ENCODE measurements at places on chromosomes 2 and 18.

GRCh38 chr18:70116949-70117348 is 88.5 kb downstream of the RTTN start:
- no peak for DNase-seq

DNA sequence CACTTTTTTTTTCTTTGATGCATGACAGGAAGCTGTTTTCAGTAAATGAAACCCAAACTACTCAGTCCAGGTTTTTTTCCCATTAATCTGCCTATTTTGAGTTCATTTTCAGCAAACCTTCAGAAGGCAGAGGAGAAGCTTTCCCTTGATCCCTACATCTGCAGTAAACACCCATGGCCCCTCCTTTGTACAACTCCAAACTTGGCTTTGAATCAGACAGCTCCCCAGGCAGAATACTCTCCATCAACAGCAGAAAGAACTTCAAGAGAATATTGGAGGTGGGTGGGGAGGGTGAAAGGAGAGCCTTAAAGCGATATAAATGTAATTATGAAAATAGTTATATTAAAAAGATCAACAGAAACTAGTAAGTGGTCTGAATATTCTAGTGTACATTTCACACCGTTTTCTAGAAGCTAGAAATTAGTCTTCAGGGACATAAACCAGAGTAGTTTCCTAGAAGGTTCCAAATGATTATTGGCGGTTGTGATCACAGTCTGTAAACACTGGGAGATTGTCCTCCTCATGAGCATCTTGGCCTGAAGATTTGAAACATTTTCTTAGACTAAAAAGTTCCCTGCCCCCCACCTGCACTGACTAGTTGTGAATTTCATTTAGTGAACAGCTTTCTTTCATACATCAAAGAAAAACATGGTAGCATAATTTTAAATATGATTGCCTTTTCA is 75.1 kb upstream of the STK39 start:
- no peak for DNase-seq

DNA sequence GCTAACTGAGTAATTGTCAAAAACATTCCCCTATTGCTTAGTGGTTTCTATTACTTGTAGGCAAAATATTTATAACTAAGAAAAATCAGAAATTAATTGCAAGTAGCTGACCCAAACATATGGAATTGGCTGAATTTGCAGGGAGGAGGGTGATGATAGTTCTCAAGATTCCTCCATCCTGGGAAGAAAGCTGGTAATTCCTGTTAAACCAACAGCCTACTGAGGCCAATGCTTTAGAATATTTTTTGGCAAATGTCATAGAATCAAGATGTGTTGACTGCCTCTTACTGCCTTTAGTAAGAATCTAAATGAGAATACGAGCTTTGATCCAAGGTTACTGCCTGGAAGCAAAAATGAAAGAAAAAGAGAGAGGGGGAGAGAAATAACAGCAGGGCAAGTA is 120.0 kb downstream of the COL6A3 start:
- no peak for DNase-seq

DNA sequence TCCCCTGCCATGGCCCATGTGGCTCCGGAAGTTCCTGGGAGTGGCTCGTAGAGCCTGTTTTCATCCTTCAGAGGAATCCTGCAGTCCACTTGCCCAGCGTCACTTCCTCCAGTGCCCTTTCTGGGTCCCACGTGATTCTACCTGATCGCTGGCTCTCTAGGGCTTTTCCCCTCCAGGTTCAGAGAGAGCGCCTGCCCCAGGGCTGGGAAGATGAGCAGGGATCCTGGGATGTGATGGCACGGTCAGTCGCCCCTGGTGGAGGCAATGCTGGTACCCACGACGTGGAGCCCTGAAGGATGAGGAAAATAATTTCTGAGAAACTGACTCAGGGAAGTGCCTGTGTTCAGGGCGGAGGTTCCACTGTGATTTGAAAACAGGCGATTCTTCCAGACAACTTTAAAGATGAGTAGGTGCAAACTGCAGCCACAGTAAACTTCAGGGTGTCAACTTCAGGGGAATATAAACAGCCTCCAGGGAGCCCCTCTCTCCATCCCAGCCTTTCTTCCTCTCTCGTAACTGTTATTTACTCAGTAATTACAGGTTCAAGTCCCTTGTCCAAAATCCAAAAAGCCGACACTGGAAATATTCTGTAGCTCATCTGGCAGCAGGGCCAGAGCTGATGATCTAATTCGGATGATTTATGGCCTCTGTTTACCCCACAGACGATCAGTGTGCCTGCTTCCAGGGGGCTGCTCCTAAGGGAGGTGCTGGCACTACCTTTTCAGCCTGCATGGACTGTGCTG is 105.9 kb downstream of the AGAP1 start:
- no peak for DNase-seq

GRCh38 chr2:153311432-153311831 is 167.1 kb downstream of the RPRM start:
- no peak for DNase-seq

GRCh38 chr2:147644491-147644890 is 200.3 kb upstream of the ACVR2A start:
- DNase-seq = no peak

- no peak for DNase-seq
These were observed 14.3 kb downstream of the MALL start for GRCh38 chr2:110101280-110101844.

GRCh38 chr2:55269645-55269990 is 587 bp upstream of the MTIF2 start:
- DNase-seq = no peak

DNA sequence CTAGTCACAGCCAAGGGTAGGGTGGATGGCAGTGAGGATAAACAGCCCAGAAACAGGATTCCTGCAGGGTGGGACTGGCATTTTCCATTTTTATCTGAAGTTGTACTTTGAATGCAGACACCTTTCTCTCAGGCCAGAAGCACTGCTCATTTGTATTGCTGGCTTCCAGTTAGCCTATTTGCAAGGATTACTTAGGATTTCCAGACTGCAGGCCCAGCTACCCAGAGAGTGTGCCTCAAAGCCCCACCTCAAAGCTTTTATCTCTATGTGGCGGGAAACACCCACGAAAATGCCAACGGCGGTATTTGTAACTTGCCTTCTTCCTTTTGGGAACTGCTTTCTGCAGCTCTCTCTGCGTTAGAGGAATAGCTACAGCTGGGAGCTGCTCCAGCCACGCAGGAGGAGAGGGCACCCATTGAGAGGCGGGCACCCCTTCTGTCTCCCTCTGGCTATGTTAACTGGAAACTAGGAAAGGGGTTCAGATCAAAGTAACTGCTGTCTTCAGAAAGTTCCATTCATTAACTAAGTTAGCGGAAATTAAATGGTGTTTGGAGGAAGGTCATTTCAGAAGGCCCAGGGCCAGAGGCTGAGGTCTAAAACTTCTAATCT is 144.9 kb downstream of the TGIF1 start:
- DNase-seq = no peak

- no peak for DNase-seq
These were observed 625.5 kb downstream of the ARHGAP15 start for GRCh38 chr2:143754742-143755141.

DNA sequence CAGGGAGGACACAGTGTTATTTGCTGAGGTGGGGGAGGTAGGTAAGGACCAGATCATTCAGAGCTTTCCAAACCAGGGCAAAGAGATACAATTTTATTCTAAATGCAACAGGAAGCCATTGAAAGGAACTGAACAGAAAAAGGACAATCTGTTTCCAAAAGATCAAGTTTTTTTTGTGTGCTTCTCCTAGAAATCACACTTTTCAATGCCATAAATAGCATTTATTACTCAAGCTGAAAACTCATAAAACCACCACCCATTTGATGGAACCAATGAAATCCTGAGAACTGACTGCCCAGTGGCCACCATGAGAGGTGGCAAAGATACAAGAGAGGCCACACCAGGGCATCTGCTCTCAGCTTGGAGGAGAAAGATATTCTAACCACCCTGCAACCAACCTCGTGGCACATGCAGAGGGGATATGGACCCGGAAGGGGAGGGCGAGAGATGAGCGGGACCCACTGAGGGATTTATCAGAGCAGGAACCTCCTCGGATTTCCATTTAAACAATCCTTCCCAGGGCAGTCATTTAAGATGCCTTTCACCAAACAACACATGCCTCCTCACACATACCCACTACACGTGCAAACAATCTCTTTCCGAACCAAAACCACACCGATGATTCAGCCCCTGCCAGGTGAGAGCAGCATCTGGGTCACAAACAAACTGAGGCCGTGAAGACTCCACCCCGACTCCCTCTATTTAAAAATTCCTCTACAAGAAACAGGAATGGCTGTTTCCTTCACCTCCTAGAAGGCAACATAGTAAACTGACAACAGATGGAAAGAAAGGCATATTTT is 8.8 kb downstream of the CYB5A start:
- no peak for DNase-seq

DNA sequence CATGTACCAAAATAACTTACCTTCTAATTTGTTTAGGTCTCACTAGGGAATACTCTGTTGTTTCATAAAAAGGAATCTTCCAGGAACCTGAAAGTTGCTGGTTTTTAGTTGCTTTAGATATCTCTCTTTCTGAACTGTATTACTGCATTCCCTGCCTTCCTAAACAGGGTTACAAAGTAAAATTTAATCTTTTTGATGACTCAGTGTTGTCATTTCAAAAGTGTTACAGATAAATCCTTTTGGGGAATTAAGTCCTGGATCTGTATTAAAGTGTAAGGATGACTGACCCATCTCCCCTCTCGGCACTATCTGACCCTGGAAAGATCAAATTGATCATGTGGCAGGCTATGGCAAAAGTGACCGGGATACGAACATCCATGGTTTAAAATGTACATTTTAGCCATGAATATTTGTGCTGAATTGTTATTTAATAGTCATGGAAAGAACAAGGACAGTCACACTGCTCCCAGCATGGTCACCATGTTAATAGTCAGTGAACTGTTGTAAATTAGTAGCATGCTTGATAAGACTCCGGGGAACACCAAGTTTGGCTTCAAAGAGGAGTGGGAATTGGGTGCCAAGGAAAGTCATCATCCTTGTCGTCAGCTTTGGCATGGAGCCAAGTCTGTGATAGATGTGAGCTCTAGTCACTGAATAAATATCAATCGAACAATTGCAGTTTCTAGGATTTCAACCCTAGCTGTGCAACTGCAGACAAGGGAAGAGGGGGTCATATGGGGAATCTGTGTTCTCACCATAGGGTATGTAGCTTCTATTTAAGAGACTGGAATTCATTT is 4.2 kb downstream of the PLEKHA3 start:
- DNase-seq = no peak

- no peak for DNase-seq
These were observed 14.6 kb downstream of the FBXO11 start for GRCh38 chr2:47891369-47892337.

- peak; percentile 46 for DNase-seq
These were observed 86.8 kb upstream of the DNER start for GRCh38 chr2:229800997-229801754.

DNA sequence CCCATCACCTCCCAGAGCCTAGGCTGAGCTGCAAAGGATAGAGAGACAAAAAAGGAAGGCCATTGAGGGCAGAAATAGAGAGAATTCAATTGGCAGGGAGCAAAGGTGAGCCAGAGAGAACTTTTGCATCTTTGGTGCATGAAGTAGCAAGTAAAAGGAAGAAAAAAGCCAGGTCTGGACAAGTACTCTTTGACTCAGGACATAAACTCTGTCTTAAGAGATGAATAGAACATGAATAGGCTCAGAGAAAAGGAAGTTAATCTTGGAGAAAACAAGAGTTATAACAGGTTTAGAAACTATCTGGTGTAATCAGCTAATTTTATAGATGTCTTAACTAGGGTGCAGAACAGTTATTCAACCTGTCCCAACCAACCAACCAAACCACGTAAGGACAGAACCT is 95.2 kb downstream of the CNTNAP5 start:
- no peak for DNase-seq

- DNase-seq = no peak
These were observed 194.8 kb upstream of the ACVR2A start for GRCh38 chr2:147649998-147650397.

GRCh38 chr18:62766266-62766665 is 50.9 kb downstream of the PHLPP1 start:
- no peak for DNase-seq

DNA sequence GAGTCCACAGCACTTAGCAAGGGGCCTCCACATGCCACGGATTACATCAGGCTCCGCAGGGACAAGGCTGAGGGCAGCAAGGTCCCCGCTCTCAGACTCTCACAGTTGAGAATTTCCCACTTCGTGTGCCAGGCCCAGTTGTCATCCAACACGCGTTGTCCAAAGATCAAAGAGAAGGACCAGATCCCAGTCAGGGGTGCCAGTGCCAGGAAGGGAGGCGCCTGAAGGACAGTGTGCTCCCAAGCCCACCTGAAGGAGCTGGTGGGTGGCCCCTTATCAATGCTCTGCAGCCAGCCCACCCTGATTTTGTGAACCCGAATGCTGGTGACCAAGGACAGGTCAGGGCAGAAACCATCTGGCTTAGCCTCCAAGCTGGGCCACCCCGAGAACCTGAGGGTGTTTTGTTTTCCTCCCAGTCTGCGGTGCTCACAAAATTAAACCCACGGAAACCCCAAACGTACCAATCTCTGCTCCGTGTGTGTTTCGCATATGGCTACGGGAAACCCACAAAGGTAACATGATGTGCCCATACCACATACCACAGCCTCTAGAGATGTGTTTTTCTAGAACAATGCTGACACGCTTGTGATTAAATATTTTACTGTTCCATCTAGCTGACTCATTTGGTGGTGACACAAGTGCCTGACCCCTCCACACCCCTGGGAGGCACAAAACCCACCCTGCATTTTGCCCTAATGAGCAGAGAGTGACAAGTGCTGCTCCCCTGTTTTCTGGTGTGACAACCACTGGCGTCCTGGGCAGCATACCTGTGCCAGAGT is 24.5 kb downstream of the CRACDL start:
- no peak for DNase-seq

DNA sequence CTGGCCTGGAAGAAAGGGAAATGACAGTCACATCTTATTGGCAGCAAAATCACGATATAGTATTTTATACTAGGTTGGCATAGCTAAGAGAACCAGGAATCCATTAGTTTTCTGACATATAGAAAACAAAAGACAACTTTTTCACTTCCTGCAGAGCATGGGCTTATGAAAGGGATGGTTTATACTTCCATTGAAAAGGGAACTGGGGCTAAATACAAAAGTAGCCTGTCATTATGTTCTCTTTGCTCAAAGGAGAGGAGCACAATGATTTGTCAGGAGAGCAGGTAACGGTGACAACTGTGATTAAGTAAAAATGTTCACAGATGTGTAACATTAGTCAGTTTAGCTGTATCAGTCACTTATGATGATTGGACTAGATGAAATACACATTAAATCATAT is 46.4 kb downstream of the SLC25A12 start:
- no peak for DNase-seq

GRCh38 chr2:195779491-195779890 is 122.5 kb downstream of the SLC39A10 start:
- DNase-seq = no peak

DNA sequence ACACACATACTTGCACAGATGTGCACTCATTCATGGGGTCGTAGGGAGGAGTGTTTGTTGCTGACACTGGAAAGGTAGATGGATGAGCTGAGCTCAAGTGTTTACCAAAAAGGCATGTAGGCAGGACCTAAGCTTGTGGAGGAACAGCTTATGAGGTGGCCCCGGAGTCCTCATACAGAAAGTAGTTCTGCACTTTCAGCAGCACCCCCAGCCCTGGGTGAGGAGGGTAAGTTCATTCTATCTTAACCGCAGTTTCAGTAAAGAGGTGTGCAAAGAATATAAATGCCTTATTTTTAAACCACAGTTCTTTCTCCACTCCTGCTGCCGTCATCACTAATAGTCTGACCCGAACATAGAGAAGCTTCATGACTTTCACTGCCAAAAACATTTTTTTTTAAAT is 31.7 kb upstream of the RNF152 start:
- no peak for DNase-seq
